ENCODE measurements at places on chromosomes 7 and 10.

DNA sequence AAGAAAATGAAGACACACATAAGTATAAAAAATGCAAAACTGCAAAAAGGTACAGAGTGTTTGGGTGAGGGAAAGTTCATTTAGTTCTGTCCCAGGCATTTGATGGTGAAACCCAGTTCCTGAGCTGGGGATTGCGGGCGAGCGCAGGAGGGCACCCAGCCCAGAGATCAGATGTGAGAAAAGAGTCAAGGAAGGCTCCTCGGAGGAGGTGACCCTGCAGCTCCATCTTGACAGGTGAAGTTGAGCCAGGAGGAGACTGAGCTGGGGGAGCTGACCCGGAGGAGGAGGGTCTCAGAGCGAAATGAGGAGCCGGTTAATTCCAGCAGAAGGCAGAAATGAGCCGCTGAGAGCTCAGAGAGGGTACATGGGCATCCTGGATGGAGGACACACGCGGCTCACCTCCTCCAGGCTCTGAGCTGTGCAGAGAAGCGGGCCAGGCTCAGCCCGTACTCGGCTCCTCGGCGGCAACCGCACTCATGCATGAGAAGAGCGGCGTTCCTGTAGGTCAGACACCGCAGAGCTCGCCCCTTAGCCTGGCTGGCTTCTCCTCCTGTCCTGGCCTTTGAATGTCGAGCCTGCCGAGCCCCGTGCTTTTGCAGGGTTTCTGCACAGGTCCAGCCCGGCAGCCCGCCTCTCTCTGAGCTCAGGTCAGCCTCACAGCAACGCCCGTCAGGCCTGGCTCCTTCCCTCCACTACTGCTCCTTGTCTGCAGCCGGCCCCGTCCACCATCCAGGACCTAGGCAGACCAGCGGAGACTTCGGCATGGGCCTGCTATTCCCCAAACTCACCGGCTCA, 9.5 kb upstream of the RAMP3 start:
- no peak for DNase-seq

DNA sequence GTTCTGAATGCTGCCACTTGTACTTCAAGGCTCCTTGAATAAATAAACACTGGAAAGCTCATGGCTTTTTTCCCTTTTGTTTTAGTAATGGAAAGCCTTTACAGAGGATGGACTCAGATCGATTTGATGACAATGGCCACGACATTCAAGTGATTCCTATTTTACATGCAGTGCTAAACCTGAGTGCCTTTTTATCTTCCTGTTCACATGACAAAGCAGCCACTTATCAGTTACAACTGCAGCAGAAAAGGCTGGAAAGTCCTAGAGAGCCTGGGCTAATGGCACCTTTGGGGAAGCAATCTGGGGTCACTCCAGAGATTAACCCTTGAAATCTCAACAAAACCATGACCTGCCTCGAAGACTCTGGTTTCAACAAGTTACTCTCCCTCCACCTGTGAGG, 249.0 kb upstream of the AUTS2 start:
- no peak for DNase-seq

- no peak for DNase-seq
These were observed 130.0 kb downstream of the ICA1 start for GRCh38 chr7:8131694-8132605.

- no peak for DNase-seq
These were observed 94.9 kb upstream of the INSYN2A start for GRCh38 chr10:127291329-127291728.

GRCh38 chr7:92824901-92825480, 11.4 kb downstream of the CDK6 start:
- DNase-seq, result no peak

GRCh38 chr10:96524741-96525140, 11.0 kb upstream of the TLL2 start:
- DNase-seq, result no peak

- no peak for DNase-seq
These were observed 55.2 kb downstream of the TSPAN12 start for GRCh38 chr7:120802751-120803150.

GRCh38 chr7:149261829-149262617, at the start of gene ZNF783:
ZNF783 (plus strand) TSS chr7:149262196; CDS start chr7:149262334, 138 bp downstream.
- DNase-seq, result peak; percentile 85

DNA sequence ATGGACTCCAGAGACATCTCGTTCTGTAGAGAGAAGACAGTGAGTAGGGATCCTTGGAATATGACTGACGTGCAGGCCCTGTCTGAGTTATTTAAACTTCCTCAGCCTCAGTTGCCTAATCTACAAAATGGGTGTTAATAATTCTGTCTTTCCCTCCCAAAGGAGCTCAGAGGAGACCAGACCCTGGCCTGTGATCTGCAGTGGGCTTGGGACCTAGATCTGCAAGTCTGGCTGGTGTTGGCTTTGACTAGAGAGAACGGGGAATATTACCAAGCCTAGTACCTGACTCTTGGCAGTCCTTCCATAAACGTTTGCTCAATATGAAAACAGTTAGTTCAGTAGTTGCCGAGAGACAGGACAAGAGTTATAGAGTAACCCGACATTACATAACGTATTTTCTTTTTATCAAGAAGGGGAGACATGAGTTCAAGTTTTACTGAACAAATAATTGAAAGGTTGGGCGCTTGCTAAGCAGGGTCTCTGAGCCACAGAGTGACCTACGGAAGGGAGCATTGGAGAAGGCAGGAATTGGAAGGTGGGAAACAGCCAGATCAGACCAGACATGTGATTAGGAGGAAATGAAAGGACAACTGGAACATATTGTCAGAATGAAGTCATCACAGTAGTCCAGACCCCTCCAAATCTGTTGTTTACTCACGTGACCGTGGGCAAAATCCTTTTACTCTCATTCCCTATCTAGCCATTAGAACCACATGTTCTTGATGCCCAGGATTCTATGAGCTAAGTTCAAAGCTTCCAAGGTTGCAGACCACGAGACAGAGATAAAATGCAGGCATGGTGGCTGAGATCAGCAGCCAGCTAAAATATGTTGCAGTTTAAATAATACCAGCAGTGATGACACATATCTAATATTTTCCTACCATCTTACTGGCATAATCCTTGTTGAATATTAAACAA, 10.9 kb upstream of the CYP3A4 start:
- DNase-seq, result no peak

DNA sequence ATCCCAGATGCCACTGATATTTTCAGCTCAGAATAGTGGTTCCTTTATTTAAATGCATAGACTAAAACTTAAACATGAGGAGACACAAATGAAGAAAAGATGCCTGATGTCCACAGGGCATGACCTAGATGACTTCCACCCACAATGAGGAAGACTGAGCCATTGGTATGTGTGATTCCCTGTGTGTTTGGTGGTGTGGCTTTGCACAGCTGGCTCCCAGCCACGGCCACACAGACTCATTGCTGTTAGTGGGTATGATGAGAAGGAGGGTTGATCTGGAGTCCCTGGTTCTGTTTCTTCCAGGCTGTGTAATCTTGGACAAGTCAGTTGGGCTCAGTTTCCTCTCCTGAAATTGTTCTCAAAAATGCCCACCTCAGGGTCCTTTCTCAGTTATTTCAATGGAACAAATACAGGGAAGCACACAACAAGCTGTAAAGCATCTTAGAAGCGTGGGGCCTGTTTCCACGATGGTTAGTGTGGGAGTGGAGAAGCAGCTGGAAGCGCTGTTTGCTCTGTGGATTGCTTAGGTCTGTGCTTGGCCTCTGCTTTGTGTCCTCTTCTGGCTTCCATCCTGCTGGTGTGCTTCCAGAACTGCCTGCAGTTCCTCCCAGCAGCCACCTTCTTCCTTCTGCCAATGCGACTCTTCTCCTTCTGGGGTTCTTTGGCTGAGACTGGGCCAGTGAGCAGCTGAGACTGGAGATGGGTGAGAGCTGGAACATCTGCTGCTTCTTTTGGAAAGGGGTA, 303.7 kb downstream of the BMPER start:
- no peak for DNase-seq

- no peak for DNase-seq
These were observed 104.5 kb downstream of the PIP4K2A start for GRCh38 chr10:22609719-22610465.

GRCh38 chr10:102289356-102289755, 44.0 kb downstream of the GBF1 start:
- DNase-seq, result no peak

- no peak for DNase-seq
These were observed 37.0 kb upstream of the TMEM72 start for GRCh38 chr10:44874166-44874565.

DNA sequence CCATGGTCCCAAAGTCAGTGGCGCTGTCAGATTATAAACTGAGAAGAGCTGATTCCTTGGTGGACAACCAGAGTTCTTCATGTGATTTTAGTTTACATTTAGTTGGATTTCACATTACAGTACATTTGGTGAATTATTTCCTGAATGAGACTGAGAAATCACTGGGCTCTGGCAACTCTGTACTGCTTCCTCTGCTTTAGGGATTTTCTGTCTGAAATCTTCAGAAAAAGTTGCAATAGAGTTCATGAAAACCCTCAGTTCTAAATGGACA, 242.6 kb downstream of the BICC1 start:
- DNase-seq, result no peak

DNA sequence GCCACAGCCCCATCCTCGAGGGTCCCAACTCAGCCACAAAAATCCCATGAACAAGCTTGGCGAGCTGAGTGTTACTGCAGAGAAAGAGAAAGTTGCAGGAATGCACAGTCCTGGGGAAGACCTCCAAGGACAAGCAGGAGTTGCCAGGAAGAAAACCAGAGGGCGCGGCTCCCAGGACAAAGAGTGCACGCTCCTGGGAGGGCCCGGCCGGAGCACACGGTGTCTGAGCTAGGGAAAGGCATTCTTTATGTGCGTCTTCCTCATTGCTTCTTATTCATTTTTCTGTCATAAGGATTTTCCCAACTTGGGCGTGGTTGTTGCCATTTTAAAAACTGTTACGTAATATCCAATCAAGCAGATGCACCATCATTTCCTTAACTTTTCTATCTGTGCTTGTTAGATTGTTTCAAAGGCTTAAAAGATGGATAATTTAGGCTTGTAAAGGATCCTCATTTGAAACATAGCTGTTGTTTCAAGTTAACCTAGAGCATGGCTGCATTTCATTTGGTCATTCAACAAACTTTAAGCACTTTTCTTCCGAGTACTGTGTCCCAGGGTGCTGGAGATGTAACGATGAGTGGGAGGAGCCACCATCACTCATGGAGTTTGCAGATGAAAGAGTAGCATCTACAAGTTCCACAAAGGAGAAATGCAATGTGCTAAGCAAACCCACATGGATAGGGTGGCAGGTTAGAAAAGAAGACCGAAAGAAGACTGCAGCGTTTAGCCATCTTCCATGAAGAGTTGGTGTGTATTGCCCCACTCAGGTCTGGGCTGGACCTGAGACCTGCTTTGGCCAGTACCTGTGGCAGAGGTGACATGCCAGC, 5.6 kb upstream of the CNPY1 start:
- no peak for DNase-seq

DNA sequence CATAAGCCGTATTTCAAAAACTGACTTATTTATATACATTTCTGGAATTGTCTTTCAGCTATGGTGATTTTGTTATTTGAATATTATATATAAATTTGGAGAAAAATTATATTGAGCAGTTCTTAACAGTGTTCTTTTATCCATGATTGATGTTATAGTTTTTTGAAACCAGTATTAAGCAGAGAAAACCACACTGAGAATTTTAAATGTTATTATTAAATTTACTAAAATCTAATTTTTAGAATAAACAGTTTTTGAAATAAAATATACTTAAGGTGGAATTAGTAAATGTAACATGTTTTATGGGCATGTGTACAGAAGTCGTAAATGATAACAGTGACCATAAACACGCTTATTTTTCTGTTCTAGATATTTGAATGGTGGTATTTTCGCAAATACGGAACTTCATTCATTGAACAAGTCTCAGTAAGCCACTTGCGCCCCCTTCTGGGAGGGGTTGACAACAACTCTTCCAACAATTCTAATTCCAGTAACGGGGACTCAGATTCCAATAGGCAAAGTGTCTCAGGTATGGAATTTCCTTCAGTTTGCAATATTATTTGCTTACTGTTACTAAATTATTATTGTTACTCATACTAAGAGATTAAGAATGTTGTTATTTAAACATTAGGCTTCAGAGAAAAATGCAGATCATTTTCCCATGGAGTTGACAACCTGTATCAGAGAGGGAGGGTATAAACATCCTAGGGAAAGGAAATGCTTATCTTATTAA, 166.1 kb downstream of the ST7 start:
- peak; percentile 86 for DNase-seq

DNA sequence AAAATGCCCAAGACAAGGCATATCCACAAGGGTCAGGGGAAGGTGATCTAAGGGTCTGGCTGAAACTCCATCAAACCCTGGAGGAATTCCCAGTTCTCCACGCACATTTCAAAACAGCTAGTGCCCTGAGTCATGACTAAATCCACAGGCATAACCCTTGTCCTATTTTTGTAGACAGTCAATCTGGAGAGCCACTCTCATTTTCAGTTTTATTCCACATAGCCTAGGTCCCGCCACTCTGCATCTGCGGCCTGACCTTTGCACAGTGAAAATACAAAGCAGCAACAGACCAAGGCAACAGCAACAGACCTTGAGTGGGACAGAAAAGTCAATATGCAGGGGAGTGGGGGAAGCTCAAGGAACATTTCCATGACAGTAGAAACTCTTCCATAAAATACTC, 201.4 kb upstream of the NPVF start:
- no peak for DNase-seq

DNA sequence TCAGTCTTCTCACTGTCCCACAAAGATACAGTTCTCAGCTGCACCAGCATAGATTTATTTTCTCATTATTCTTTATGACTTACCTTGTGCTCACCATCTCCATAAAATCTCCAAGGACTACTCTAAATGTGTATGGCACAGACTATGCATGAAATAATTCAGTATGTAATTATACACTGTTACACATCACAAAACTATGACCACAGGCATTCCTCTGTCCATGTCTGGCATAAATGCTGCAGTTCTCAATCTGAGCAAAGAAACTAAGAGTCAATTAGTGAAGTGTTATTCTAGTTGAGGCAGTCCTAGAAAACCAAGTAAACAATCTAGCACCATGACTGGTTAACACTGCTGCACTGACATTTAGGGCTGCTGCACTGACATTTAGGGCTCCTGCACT, 2.7 kb downstream of the CYCS start:
- no peak for DNase-seq

DNA sequence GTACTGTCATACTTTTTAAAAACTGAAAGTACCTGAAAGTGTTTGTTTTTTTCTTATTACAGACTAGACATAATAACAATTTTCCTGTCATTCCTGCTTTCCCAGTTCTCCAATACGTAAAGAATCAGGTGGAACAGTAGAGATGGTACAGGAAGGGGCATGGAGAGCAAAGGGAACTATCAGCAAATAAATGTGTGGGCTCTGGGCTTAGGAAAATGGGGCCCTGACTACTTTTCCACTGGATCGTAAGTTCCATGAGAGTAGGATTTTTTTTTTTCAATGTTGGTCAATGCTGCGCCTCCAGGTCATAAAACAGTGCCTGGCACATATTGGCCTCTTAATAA, 15.2 kb upstream of the FAS start:
- DNase-seq, result no peak

DNA sequence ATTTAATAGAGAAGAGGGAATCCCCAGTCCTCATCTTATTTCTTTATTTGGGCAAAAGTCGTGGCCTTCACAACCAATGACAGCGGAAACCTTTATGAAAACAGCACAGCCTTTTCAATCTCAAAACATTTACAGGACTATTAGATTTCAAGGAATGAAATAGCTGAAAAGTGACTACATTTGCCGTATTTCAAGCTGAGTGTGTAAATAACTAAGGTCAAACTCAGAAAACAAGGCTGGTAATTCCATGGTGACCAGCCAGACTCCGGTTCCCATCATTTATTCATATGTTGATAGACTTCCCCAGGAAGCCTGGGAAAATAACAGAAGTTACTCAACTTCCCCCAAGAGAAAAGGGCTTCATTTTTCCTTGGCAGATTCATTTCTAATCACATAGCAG, 457.3 kb upstream of the NFE2L3 start:
- DNase-seq, result no peak

- no peak for DNase-seq
These were observed 152.7 kb downstream of the SKIDA1 start for GRCh38 chr10:21372651-21373410.
